ENCODE measurements at places on chromosomes 1 and 21.
A peak's percentile ranks its signal among the peaks of the same experiment; 100 is the strongest.

DNA sequence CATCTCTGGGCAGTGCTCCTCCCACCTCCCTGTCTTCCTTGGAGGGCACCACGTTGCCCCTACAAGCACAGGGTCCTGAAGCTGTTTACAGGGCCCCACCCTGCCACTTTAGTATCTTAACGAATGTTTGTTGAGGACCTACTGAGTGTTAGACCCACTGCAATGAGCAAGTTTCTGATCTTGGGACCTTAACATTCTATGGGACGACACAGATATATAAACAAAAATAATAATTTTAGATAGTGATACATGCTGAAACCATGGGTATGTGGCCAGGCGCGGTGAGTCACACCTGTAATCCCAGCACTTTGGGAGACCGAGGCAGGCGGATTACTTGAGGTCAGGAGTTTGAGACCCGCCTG lies 10.1 kb downstream of the ENTREP3 start:
- H3K27me3 ChIP-seq: no peaks in the 10 kb centered on the region
- no peak for DNase-seq
- H3K36me3 ChIP-seq: no peaks in the 10 kb centered on the region
- H3K4me3 ChIP-seq: peak overlapping the region; percentile 74
- peaks cover 43% of the 10 kb centered on the region for H3K4me1 ChIP-seq

GRCh38 chr1:34409689-34410229 lies 233.1 kb downstream of the C1orf94 start:
- H3K36me3 ChIP-seq: no peaks in the 10 kb centered on the region
- DNase-seq: no peak
- H3K4me1 ChIP-seq: no peaks in the 10 kb centered on the region
- no peaks in the 10 kb centered on the region for H3K27me3 ChIP-seq

DNA sequence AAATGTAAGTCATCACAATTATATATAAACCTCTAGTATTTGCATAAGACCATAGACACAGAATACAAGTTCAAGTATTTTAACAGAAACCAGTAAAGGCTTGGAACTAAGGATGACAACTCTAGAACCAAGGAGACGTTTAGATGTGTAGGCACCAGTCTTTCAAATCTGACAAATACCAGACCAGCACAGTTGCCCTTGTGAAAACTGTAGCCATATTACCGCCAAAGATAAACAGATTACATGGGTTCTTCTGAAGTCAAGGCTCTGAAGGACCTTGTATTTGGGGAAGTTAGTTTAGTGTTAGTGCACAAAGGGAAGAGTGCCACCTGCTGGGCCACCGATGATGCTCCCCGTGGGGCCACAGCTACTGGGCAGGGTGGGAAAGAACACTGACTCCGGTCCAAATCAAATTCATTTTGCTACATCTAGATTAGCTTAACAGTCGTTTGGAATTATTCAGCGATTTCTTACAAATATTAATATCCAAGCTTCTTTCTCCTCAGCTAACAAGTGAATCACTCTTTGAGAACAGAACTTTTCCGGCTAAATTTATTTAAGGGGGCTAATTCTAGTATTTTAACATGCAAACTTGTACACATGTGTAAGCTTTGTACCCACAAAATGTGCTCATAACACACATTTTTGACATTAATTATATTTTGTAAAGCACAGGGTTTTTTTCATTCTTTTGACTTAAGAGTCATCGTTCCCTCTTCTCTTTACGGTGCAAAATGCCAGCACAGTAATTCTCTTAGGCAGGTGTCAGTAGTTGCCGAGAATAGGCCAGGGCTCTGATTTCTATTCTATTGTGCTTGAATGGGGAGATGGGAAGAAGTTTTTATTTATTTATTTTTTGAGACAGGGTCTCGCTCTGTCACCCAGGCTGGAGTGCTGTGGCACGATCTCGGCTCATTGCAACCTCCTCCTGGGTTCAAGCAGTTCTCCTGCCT lies 8.0 kb upstream of the NIBAN1 start:
- peak; percentile 68 for DNase-seq
- H3K4me3 ChIP-seq: no peak overlapping the region
- H3K4me1 ChIP-seq: no peaks in the 10 kb centered on the region
- H3K27ac ChIP-seq: no peak overlapping the region

- H3K27me3 ChIP-seq: no peaks in the 10 kb centered on the region
- no peak for DNase-seq
- no peak overlapping the region for H3K27ac ChIP-seq
Observed at GRCh38 chr1:18320051-18320450, 160.7 kb upstream of the KLHDC7A start.

All from natural killer cell (primary cell).